ENCODE measurements at places on chromosomes 16 and 17. TPM values are rescaled to one million over a fixed set of nuclear protein-coding genes. Genes with fewer than 3 reads are reported as not detected.

Gene KRT33B
- not detected for total RNA-seq

Gene DNASE1L2
- total RNA-seq: 3.0 TPM

Gene SDR42E1
- 9.8 TPM for total RNA-seq

Gene OR4D1
- total RNA-seq: not detected

Gene SOST
- not detected for total RNA-seq

Gene SLC35G6
- total RNA-seq: not detected

Gene ITGAD
- total RNA-seq: not detected

Gene VEZF1
- 46.4 TPM for total RNA-seq

Gene BAIAP3
- total RNA-seq: 9.7 TPM

Gene QPRT
- 65.8 TPM for total RNA-seq

DNA sequence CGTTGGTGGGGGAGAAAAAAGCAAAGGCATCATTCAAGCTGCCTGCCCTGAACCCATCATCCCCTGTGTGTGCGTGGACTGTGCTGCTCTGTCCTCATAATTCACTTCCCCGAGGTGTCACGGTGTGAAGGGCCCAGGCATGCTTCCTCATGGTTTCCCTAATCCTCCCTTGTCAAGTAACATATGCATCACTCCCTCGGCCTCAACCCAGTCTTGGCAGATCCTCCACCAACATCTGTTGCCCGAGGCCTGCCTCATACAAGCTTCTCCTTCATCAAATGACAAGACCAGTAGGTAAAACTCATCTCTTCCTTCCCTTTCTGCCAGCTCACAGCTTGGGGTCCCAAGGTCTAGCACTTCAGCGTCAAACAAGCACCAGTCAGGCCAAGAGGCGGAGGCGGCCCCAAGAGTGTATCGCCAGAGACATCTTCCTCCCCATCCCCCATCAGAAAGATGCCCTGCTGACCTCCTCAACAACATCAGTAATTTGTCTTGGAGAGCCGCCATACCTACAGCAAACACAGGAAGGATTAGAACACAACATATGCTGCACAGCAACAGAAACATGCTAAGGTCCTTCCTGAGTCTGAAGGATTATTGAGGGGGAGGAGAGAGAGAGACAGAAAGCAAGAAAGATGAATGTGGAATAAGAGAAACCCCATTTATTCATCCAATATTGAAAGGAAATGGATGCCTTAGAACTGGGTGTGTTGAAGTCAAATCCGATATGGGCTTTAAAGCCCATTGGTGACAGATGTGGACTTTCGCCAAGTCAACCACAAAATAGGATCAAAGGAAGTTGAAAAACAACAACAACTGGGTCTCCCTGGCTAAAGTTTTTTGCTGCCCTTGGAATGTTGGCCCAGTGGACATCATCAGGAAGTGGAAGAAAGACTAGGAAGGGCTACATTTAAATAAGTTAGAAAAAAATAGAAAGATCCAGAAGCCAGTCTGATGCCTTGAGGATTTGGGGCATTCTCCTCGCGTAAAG, 38.4 kb downstream of the SOX9 start:
- H3K4me3 ChIP-seq: no peak overlapping the region
- no peaks in the 10 kb centered on the region for H3K27me3 ChIP-seq
- no peaks in the 10 kb centered on the region for H3K36me3 ChIP-seq
- no peak for DNase-seq

DNA sequence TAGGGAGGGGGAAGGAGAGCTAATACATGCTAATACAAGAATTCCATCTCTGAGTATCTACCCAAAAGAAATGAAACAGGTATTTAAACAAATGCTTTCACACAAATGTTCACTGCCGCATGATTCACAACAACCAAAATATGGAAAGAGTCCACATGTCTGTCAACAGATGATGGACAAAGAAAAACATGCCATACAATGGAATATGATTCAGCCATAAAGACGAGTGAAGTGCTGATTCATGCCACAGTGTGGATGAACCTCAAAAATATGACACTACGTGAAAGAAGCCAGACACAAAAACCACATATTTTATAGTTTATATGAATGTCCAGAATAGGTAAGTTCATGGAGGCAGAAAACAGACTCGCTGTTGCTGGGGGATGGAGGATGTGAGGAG, 321.4 kb downstream of the FOXL1 start:
- no peak for DNase-seq
- H3K27me3 ChIP-seq: peaks cover 7% of the 10 kb centered on the region
- H3K4me1 ChIP-seq: no peaks in the 10 kb centered on the region
- H3K27ac ChIP-seq: no peak overlapping the region

GRCh38 chr17:82974136-82974952, 105.1 kb upstream of the METRNL start:
- H3K27me3 ChIP-seq: no peaks in the 10 kb centered on the region
- no peaks in the 10 kb centered on the region for H3K36me3 ChIP-seq
- H3K4me1 ChIP-seq: no peaks in the 10 kb centered on the region
- no peak overlapping the region for H3K4me3 ChIP-seq
- DNase-seq: no peak

DNA sequence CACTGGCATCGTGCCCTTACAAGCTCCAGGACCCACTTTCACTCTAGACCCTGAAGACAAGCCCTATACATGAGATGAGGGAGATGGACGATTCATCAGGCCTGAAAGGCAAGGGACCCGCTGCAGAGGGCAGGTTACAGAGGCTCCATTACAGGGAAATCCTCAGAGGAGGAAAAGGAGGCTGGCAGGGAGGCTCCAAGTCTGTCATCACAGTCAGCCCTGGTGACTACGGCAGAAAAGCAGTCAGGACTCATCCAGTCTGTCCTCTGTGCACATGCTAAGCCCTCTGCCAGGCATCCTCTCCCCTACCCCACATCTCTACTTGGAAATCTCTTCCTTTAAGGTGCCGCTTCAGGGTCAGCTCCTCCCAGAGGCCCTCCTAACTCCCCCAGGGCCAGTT, 197.7 kb upstream of the CDH5 start:
- no peaks in the 10 kb centered on the region for H3K27me3 ChIP-seq
- no peaks in the 10 kb centered on the region for H3K4me1 ChIP-seq
- no peak for DNase-seq
- no peak overlapping the region for H3K4me3 ChIP-seq
- no peak overlapping the region for H3K27ac ChIP-seq

- peaks cover 14% of the 10 kb centered on the region for H3K4me1 ChIP-seq
- H3K4me3 ChIP-seq: peak within 1 kb of the TSS; percentile 1
- H3K27me3 ChIP-seq: peaks cover 72% of the 10 kb centered on the region
- H3K36me3 ChIP-seq: no peaks in the 10 kb centered on the region
- peak within 1 kb of the TSS; percentile 52 for H3K27ac ChIP-seq
Measured at GRCh38 chr16:56637814-56638750, at the start of gene MT1A. TSS of gene MT1A (plus strand) at chr16:56638666. CDS start at chr16:56638739, 73 bp downstream.

DNA sequence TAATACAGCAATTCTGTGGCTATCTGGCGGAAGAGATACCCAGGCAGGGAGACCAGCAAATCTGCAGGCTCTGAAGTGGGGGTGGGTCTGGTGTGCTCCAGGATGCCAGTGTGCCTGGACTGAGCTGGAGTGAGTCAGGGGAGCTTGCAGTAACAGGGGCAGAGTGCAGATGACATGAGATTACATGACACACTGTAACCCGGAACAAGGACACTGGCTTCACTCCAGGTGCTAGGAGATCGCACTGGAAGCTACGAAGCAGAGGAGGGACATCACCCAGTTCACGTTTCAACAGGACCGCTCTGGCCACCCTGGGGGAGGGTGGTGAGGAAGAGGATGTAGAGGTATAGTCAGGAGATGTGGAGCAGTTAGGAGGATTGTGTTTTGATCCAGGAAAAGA, 475.6 kb downstream of the CDH13 start:
- H3K36me3 ChIP-seq: no peaks in the 10 kb centered on the region
- no peaks in the 10 kb centered on the region for H3K27me3 ChIP-seq
- no peak overlapping the region for H3K27ac ChIP-seq
- DNase-seq: no peak
- no peaks in the 10 kb centered on the region for H3K4me1 ChIP-seq
- no peak overlapping the region for H3K4me3 ChIP-seq

GRCh38 chr17:32917081-32917480, 10.9 kb upstream of the TMEM98 start:
- H3K27ac ChIP-seq: no peak overlapping the region
- H3K36me3 ChIP-seq: no peaks in the 10 kb centered on the region
- H3K4me3 ChIP-seq: no peak overlapping the region
- no peaks in the 10 kb centered on the region for H3K27me3 ChIP-seq
- H3K4me1 ChIP-seq: peaks cover 8% of the 10 kb centered on the region

GRCh38 chr17:41733348-41734138, 900 bp downstream of the HAP1 start:
- H3K36me3 ChIP-seq: no peaks in the 10 kb centered on the region
- no peak overlapping the region for H3K4me3 ChIP-seq
- H3K4me1 ChIP-seq: peaks cover 18% of the 10 kb centered on the region
- no peak for DNase-seq
- peaks cover 79% of the 10 kb centered on the region for H3K27me3 ChIP-seq

- no peaks in the 10 kb centered on the region for H3K36me3 ChIP-seq
- H3K4me1 ChIP-seq: peaks cover 40% of the 10 kb centered on the region
- H3K27ac ChIP-seq: no peak overlapping the region
- H3K4me3 ChIP-seq: no peak overlapping the region
Measured at GRCh38 chr17:17748179-17748578, 66.9 kb downstream of the RAI1 start.

DNA sequence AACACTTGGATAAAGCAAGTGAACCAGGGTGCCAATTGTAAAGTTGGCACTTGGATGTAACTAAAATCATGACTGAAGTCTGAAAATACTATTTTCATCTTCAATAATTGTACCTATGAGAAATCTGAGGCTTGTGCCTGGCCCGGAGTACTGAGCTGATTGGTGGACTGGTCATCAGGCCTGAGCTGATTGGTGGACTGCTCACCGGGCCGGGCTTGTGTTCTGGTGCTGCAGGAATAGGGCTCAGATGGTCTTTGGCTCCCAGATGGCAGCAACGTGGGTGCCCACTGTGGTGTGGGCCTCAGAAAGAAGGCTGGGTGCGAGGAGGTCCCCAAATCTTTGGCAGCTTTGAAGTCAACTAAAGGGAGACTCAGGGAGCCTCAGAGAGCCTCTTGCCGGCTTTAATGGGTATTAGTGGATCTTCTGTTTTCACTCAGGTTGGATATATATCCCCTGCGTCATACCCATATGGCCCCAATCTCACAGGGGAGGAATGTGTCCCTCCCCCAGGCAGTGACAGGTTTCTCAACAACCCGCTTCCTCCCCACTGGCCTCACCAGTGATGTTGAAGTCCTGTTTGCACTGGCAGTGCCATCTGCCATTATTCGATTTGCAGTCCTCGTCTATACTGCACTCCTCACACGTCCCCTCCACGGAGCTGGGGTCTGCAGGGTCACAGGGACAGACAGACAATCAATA, 4.7 kb downstream of the UMOD start:
- H3K27me3 ChIP-seq: peaks cover 10% of the 10 kb centered on the region
- H3K4me1 ChIP-seq: no peaks in the 10 kb centered on the region
- H3K4me3 ChIP-seq: no peak overlapping the region
- DNase-seq: no peak

GRCh38 chr17:17175917-17176316, 30.2 kb downstream of the PLD6 start:
- no peaks in the 10 kb centered on the region for H3K27me3 ChIP-seq
- H3K36me3 ChIP-seq: no peaks in the 10 kb centered on the region
- no peak overlapping the region for H3K27ac ChIP-seq

DNA sequence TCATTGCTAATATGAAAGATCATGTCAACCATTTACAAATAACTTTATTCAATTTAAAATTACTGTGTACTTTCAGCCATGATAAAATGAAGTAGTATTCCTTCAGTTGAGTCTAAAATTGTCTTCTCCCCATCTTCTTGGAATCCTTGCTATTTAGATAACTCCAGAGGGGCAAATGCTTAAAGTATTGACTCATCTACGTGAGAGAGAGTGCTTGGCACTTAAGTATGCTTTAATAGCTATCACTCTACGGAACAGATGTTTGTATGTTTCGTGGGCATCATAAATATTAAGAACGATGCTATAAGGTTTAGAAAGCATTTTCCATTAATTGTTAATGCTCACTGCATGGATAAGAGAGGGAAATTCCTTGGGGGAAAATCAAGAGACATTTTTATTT, 69.3 kb upstream of the MED13 start:
- no peaks in the 10 kb centered on the region for H3K36me3 ChIP-seq
- H3K27ac ChIP-seq: no peak overlapping the region
- H3K27me3 ChIP-seq: peaks cover 29% of the 10 kb centered on the region
- no peak for DNase-seq
- no peaks in the 10 kb centered on the region for H3K4me1 ChIP-seq
- no peak overlapping the region for H3K4me3 ChIP-seq

DNA sequence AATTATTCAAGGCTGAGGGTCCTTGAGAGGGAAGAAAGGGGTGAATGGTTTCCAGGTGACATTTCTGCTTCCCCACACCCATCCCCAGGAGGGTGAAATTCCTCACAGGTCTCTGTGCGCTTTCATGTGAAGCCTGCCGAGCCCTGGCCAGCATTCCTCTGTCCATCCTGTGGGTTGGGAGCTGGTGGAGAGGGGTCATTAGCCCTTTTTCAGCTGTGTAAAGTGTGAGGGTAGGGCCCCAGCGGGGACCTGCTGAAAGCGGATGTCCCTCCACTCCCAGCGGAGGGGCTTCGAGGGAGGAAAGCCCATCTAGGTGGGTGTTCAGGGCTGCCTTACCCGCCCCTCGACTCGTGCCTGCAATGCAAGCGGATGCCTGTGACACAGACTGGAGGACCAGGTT, 53.3 kb upstream of the DLX4 start:
- peaks cover 63% of the 10 kb centered on the region for H3K27me3 ChIP-seq
- H3K27ac ChIP-seq: no peak overlapping the region
- DNase-seq: no peak

DNA sequence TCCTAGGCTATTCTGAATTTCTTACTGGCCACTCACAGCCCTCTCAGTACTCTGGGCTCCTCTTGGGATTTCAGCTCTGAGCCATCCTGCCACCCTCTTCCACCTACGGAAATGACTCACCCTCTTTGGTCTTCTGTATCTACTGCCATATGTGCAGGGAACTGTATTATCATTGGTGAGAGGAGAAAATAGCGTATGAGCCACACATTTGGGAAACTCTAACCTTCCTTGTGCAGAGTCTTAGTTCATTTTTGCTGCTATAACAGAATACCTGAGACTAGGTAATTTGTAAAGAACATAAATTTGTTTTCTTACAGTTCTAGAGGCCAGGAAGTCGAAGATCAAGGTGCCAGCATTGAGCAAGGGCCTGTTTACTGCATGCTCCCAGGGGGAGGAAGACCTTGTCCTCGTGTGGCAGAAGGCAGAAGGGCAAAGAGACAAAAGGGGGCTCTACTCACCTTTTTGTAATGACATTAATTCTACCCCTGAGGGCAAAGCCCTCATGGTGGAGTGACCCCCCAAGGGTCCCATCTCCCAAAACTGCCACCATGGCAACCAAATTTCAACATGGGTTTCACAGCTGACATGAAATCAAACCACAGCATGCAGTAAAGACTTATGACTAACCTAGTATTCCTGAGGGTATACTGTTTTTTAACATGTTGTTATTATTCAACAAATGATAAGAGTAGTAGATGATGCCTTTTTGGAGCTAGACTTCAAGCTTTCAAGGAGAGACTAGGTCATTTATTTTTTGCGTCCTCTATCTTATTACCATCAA, 191.8 kb downstream of the PRKCA start:
- H3K27ac ChIP-seq: no peak overlapping the region
- H3K4me1 ChIP-seq: peaks cover 8% of the 10 kb centered on the region
- no peak overlapping the region for H3K4me3 ChIP-seq
- H3K27me3 ChIP-seq: no peaks in the 10 kb centered on the region
- H3K36me3 ChIP-seq: no peaks in the 10 kb centered on the region

GRCh38 chr16:1434644-1435592, 4.0 kb downstream of the PERCC1 start:
- no peaks in the 10 kb centered on the region for H3K36me3 ChIP-seq
- H3K4me3 ChIP-seq: no peak overlapping the region
- H3K27ac ChIP-seq: no peak overlapping the region
- peaks cover 15% of the 10 kb centered on the region for H3K27me3 ChIP-seq
- DNase-seq: no peak
